Ureter (tissue), 1 donor: ENCODE measurements at places on chromosomes 16 and 17.
A peak's percentile ranks its signal among the peaks of the same experiment; 100 is the strongest.

GRCh38 chr17:63500543-63501390 lies 22.4 kb upstream of the KCNH6 start:
- DNase-seq = no peak

DNA sequence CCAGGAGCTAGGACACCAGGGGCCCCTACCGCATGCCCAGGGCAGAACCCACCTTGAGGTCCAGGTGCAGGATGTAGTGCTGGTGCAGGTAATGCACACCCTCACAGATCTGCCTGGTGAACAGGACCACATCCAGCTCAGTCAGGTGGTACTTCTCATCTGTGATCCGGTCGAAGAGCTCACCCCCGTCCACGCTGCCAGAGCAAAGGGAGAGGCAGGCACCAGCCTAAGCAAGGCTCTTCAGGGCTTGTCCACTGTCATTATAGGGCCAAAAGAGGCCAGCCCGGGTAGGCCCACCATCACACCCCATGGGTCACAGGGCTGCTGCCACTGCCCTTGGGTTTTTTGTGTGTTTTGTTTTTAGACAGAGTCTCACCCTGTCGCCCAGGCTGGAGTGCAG lies 21.0 kb downstream of the MYLK3 start:
- no peak for DNase-seq

DNA sequence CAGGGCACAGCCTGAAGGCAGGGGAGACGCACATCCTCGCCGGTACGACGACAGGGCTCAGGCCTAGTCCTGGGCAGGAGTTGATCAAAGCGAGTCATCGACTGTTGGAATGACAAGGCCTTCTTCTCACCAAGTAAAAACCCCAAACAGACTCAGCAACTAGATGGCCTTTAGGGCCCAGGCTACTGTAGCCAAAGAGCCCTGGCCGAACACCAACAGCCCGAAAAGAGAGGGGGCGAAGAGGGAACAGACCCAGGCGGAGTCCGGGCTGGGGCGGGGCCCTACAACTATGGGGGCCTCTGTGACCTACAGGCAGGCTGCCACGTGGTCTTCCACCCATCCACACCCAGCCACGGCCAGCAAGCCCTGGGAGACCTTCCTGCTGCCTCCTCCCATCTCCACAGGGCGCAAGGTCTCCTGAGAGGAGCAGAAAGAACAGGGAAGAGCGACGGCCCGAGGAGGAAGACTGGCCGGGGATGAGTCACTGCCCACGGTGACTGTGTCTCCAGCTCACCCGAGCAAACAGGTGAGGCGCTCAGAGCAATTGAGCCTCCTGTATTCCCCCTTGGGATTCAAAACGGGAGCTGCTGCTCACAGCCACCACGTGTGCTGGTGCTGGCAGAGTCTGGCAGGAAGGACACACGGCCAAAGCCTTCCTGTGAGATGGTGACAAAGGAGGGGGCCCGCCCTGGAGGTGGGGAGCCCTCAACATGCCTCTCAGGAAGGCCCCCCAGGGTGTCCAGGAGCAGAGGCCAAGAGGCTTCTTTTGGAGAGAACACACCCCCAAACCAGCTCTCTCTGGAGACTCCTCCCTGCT lies 17.7 kb downstream of the SLC16A3 start:
- peak; percentile 50 for DNase-seq

DNA sequence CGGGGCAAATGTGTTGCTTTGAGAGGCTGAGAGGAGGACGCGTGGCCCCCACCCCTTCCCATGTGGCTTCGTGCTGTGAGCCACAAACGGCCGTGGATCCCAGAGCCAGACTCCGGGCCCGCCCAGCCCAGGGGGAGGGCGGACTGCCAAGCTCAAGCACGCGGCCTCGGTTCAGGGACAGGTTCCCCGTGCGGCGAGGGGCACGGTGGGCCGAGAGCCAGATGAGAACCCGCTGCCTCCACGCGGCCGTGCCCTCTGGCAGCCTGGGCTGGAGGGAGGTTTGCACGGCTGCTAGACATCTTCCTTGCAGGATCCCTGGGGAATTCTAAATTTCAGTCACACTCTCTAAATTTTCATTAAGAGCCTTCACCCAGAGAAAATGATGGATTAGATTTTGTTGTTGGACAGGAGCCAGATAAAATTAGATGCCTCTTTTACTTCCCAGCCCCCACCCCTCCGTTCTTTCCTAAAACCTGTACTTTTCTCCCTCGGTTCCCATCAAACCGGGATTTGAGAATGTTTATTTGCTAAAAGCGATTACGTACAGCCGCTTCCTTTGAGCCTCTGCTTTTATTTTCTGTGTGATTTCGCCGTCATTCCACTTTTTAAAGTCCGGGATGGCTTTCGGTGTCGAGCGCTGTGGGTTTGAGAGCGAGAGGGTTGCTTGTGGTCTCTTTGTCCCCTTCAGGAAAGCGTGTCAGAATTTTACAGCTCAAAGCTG lies 25.0 kb upstream of the GNG13 start:
- no peak for DNase-seq

- DNase-seq = no peak
These were observed 77.5 kb downstream of the USP32 start for GRCh38 chr17:60314423-60314822.

GRCh38 chr16:50906454-50906853 lies 164.6 kb downstream of the CYLD start:
- DNase-seq = no peak

GRCh38 chr16:85579191-85579590 lies 33.9 kb upstream of the GSE1 start:
- no peak for DNase-seq

- DNase-seq = no peak
These were observed 53.2 kb upstream of the ZNF750 start for GRCh38 chr17:82892899-82893565.

- no peak for DNase-seq
These were observed 1.5 kb downstream of the FGF11 start for GRCh38 chr17:7440834-7441195.

DNA sequence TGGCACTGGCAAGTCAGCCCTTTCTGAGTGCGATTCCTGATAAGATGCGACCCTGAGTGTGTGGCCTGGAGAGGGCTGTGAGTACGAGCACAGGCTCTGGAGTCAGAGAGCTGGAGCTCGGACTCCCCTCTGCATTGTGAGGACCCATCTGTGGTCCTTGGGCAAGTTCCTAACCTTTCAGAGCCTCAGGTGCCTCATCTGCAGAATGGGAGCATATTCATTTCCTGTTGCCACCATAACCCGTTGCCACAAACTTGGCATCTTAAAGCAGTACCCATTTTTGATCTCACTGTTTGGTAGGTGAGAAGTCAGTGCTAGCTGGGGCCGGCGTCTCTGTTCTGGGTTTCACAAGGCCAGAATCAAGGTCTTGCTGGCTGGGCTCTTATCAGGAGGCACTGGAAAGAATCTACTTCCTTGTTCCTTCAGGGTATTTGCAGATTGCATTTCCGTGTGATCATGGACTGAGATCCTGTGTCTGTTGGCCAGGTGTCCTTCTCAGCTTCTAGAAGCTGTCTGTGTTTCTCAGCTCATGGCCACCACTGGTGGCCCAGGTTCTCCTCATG lies 20.2 kb downstream of the KNOP1 start:
- no peak for DNase-seq

DNA sequence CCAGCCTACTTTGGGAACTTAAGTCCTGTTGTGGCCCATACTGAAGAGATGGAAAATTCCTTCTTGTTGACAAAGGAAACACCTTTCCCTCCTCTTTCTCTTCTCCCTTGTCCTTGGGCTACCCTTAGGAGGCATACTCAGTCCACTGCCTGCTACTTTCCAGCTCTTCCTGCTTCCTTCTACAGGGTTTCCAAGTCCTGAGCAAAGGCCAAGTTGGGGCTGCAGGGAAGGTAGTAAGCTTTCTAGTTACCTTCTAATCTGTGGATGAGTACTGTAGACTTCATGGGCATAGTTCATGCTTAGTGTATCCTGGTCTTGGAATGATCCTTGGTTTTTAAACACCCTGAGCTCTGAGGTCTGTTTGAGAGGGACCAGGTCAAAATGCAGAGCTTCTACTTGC lies 299.2 kb upstream of the MAF start:
- DNase-seq = no peak

DNA sequence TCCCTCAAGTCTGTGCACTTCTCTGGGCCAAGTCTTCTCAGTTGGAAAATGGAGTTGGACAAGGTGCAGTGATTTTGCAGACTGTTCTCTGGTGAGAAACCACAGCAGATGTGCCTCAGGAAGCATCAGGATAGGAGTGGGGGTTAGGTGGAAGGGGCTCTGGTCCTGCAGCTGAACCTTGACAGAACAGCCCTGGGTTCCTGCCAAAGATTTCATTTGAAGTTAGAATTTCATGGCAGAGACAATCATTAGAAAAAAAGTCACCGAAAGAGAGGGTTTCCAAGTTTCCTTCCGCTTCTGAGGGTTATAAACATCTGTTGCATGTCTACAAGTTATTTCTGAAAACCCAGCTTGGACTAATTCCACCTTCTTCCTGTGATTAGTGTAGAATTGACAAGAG lies 80.4 kb upstream of the IRX3 start:
- no peak for DNase-seq

DNA sequence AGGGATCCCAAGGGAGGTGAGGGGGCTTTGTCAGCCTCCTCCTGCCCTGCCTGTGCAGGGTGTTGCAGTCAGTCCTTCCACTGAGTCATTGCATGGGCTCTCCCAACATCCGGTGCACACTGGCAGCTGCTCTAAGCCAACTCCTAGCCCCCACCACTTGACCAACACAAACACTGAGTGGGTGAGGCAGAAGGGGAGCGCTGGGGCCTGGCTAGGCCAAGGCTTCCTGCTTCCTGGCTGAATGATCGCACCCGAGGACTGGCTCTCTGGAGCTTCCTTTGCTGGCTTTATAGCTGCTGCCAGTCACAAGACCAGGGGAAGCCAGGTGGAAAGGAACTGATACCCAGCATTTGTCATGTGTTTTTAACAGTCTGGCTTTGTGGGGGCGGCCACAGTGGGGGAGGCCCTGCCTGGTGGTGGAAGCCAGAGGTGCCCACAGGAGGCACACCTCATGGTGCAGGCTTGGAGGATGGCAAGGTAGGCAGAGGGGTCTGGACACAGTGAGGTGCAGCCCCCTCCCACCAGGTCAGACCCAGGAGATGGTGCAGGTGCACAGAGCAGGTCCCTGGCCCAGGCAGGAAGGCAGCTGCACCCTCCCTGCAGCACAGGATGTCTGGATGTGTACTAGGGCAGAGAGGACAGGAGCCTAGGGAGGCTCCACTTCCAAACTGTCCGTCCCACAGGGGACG lies 6.8 kb downstream of the MPG start:
- DNase-seq = peak; percentile 85

DNA sequence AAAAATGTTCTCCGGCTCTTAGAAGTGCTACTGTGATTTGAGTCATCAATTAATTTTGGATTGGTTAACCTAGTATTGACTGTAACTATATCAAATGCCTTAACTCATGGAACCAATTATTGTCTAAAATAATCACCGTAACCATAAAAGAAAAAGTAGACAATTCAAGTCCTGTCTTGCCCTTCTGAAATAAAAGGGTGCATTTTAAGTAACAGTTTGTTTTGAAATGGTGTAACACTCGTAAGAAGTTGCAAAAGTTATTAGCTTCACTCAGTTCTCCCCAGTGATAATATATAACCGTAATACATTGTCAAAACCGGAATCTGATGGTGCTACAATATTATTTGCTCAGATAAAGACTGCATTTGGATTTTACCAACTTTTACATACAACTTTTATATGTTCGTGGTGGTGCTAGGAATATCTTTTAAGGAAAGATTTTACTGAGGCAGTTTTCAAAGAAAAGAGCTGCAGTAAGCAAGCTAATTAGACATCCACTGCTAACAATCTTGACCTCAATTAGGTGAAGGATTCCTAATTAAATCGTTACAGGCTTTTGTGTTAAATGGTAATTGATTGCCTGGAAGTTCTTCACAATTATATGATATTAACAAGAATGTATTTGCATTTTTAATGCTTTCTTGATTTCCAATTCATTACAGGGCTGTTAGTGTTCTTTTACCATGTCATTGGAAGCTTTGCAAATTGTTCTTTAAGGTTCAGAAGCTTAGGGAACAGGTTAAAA lies 413.1 kb upstream of the MON1B start:
- no peak for DNase-seq

DNA sequence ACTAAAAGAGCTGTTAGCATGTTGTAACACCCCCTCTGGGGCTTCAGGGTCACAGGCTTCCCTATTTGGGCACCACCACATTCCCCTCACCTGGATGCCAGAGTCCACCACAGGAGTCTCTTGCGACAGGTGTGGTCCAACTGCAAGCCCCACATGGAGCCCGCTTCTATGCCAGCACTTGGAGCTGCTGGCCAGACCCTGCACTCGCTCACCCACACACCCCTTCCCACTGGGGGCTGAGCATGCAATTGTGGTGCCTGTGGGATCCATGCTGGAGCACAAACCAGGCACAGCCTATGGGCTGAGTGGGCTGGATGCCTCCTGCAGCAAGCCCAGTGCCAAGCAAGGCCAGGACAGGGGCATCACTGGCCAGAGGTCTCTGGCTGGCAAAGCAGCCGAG lies 6.0 kb upstream of the BLMH start:
- DNase-seq = no peak

DNA sequence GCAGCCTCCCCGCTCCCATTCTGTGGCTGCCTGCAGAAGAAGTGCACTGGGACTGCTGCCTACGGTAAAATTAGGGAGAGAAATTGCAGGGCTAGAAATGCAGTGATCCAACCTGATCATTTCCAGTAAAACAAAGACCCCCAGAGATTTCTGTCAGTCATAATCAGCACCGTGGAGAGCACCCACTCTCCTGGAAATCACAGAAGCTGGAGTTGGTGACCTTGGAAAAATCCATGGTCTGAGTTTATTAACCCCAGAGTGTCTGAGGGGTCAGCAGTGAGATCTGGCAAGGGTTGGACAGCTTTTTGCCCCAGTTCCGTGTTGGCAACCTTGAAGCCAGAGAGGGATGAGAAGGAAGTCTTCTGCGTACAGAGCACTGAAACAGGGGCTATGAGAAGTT lies 7.8 kb downstream of the SYCE1L start:
- no peak for DNase-seq

GRCh38 chr17:1031711-1032110 lies 34.8 kb downstream of the TIMM22 start:
- peak; percentile 79 for DNase-seq

DNA sequence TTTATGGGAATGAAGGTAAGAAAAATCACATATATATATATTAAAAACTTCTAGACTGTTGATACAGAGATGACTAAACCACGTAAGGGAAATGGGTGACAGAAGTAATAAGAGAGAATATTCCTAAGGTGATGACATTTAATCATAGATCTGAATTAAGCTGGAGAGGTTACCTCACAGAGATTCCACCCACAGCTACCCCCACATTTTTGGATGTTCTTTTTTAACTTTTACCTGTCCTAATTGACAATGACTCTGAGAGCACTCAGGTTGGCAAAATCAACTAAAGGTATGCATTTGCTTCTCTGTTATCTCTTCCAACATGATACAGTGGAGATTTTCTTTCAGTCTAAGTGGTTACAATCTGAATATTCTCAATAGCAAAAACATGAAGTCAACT lies 1280.6 kb downstream of the CDH11 start:
- no peak for DNase-seq

GRCh38 chr16:31427441-31428278 lies 500 bp downstream of the COX6A2 start:
- peak; percentile 54 for DNase-seq

GRCh38 chr16:58098207-58099096 lies 30.7 kb downstream of the CFAP20 start:
- DNase-seq = no peak

GRCh38 chr16:83433201-83433600 lies 374.6 kb upstream of the HSBP1 start:
- DNase-seq = no peak
